Right ventricle myocardium superior (tissue), 1 donor: ENCODE measurements at places on chromosomes 6 and 20.

GRCh38 chr6:65943548-65943947, 236.5 kb upstream of the EYS start:
- DNase-seq: no peak

GRCh38 chr6:117976030-117976651, 69.1 kb downstream of the SLC35F1 start:
- no peak for DNase-seq

DNA sequence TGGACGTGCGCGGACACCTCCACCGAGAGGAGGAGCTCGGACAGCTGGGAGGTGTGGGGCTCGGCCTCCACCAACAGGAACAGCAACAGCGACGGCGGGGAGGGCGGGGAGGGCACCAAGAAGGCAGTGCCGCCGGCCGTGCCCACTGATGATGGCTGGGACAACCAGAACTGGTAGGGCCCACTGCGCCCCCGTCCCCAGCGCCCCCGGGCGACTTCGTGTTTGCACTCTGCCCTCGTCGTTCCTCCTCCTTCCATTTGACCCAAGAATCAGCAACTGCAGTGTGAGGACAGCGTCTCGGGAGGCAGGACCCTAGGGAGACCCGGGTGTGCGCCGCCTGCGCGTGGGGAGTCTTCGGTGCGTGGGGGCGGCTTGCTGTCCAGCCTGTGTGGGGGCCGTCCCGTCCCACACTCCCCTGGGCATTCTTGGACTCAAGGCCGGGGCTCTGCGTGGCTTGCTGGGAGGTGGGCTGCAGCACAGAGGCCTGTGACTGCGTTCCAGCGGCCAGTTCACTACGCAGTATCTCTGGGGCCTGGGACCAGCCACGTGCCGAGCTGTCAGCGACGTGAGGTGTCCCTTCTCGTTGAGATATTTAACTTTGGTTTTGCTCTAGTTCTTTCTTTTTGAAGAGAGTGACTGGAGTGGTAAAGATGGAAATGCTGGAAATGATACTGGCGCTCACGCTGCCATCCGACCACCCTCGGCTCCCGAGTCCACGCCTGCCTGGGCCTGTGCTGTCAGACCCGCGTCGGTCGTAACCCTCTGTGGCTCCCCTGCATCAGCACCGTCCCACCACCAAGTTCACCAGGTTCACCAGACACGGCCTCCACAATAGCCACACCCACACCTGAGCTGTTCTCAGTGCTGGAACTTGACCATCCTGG, 5.0 kb upstream of the COL20A1 start:
- no peak for DNase-seq

DNA sequence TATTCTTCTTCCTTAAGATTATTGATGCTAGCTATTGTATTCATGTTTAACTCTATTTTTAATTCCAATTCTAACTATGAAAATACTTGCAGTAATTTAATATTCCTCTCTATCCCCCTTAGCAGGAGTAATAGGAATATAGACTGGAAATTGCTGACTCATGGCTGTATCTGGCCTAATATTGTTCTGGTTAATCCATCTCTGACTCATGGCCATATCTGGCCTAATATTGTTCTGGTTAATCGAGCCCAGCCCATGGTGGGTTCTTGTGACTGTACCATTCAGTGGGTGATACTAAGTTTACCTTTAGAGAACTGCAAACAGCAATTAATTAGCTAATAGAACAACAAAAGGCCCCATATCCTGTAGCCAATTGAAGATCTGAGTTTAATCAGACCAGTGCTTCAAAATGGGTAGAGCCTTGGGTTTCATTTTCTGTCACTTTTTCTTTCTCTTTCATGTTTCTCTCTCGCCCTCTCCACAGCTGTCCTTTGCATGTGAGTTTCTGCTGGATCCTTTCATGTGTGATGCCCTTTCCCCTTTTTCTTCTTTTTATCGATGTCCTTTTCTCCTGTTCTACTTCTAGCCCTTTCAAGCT, 50.6 kb downstream of the SLC22A3 start:
- no peak for DNase-seq

DNA sequence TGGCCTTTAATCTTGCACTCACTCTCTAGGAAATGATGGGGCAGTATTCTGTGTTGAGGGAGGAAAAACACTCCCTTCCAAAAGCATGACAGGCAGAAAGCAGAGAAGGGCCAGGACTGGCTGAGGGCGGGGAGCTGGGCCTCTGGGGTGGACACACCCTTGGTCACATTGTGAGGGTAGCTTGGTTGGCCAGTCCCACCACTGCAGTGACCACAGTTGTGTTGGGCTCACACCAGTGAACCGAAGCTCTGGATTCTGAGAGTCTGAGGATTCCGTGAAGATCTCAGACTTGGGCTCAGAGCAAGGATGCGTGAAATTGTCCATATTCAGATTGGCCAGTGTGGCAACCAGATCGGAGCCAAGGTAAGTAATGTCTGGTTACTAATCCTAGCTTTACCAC, at the start of gene TUBB1:
Gene TUBB1, plus strand, starts transcription at position 213 of the 400 bp plus-strand sequence. Its CDS starts 94 bp downstream, at position 307.
- no peak for DNase-seq

- DNase-seq: no peak
Measured at GRCh38 chr20:12976720-12977309, 32.0 kb upstream of the SPTLC3 start.

DNA sequence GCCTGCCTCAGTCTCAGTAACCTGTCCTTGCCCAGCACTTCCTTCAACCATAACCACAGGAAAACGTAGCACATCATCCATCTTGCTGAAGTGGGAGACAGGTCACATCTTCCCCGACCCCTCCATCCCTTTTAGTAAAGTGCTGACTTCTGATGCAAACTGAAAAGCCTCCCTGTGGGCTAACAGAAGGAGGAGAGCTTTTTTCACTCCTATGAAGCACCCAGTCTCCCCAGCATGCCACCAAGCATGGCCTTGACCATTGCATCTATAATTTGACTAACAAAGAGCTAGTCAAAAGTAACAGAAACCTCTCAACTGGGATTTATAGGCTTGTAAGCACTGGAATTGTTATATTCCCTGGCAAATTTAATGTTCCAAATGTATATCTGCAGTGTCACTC, 288.9 kb upstream of the IRAK1BP1 start:
- no peak for DNase-seq

GRCh38 chr20:61295682-61296628, 43.9 kb downstream of the CDH4 start:
- no peak for DNase-seq

- DNase-seq: peak; percentile 90
Measured at GRCh38 chr20:23205611-23206041, 119.5 kb upstream of the CD93 start.

- DNase-seq: no peak
Measured at GRCh38 chr6:129759796-129760605, 50.0 kb upstream of the ARHGAP18 start.

GRCh38 chr6:151137542-151137941, 102.2 kb upstream of the AKAP12 start:
- no peak for DNase-seq

DNA sequence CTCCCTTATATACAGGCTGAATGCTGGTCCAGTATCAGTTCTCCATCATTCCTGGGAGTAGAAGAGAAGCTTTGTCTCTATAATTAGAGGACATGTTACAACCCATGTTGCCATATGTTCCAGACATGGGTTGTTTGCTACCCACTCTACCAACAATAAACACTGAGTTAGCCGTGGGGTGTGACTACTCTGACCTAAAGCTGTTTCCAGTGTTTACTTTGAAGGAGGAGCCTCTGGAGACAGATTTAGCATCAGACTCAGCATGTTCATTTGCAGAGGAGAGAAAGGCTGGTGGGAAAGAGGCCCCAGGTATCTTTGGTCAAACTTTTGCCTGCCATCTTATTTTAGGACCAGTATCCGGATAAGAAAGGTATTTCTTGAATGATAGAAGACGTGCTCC, 157.9 kb upstream of the SNX9 start:
- no peak for DNase-seq

DNA sequence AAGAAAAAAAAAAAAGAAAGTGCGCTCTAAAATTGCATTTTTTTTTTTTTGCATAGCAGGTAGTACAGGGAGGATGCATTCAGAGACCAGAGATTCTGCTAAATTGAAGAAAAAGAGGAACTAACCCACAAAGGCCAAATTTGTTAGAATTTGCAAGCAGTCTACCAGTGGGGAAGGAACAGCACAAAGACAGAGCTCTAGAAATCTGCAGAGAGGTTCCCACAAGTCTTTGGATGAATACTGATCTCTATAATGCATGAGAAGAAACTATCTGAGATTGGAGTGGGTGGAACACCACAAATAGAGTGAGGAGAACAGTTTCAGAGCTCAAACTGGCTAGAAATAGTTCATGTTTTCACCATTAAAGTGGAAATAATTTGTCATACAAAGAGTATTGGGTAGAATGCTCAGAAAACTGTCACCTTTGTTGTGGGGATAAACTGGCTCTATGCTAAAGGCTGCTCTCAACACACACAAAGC, 79.6 kb upstream of the AHI1 start:
- DNase-seq: no peak

- DNase-seq: peak; percentile 48
Measured at GRCh38 chr6:156686301-156686994, 90.7 kb upstream of the ARID1B start.

GRCh38 chr20:22866812-22867341, 168.2 kb upstream of the SSTR4 start:
- no peak for DNase-seq

- no peak for DNase-seq
Measured at GRCh38 chr6:166463359-166464067, 80.8 kb upstream of the MPC1 start.

DNA sequence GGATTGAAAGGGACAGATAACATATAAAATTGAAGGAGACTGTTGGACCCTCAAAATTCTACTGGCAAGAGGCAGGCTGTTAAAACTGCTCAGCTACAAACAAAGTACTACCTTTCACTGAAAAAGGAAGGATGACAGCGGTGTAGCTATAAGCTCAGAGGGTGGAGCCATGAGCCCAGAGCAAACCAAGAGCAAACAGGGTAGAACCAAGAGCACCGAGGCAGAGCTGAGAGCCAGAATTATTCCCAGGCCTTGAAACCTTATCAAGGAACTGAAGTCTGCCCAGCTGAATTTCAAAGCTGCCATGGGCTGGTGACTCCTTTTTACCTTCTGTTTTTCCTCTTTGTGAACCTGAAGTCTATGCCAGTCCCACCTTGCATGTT, 74.7 kb upstream of the SLC4A11 start:
- DNase-seq: no peak

DNA sequence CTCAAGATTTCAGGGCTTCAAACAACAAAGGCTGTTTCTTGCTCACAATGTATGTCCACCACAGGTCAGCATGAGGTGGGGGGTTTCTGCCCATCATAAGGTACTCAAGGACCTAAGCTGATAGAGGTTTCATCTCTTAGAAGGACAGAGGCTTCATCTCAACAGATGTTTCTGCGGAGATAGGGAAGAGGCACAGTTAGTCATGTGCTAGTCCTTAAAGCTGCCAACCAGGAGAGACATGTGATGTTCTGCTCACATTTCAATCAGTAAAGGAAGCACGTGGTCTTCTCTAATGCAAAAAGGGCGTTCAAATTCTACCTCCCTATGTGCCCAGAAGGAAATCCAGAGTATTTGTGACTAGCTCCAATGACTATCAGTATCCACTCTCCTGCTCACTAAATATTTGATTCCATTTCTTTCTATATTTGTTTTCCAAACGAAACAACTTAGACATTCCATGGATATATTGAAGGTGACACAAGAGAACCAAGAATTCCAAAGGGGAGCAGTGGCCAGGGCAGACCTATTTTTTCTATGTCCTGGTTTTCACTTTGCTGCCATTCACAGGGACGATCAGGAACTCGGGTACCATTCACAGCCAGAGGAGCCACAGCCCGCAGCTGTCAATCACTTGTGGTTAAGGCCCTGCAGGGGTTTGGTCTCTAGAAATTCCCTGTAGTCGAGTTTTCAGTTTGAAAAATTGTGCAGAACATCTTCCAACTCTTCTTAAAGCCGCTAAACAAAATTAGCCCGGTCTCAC, 173.2 kb upstream of the FOXA2 start:
- no peak for DNase-seq

- DNase-seq: no peak
Measured at GRCh38 chr6:48813836-48814235, 649.2 kb downstream of the MMUT start.

GRCh38 chr20:12660918-12661317, 347.9 kb upstream of the SPTLC3 start:
- DNase-seq: no peak

DNA sequence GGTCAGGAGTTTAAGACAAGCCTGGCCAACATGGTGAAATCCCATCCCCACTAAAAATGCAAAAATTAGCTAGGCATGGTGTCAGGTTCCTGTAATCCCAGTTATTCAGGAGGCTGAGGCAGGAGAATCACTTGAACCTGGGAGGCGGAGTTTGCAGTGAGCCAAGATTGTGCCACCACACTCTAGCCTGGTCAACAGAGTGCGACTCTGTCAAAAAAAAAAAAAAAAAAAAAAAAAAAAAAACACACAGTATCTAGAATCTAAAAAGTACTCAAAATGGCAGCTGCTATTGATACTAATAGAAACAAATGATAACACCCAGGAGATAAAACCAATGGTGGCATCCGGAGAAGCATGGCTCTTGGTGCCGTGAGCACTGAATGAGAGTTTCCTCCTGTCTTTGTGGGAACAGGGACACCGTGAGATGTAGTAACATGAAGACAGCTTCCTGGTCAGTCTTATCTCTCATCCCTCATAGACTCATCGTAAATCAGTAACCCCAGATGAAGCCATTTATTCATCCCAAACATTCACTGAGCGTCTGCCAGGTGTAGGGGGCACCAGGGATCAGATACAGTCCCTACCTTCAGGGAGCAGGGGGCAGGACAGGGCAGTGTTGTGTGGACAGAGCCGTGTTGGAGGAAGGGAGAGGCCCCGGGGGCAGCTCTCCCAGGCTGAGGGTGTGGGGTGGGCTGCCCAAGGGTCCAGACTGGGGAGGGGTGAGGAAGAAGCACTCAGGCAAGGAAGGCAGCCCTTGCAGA, 66.1 kb downstream of the SYNJ2 start:
- DNase-seq: peak; percentile 17

- DNase-seq: no peak
Measured at GRCh38 chr6:127570739-127571389, 6.1 kb upstream of the C6orf58 start.

- DNase-seq: no peak
Measured at GRCh38 chr20:33803921-33804337, 7.2 kb upstream of the CHMP4B start.

GRCh38 chr6:114140416-114140815, 169.5 kb upstream of the HDAC2 start:
- no peak for DNase-seq

DNA sequence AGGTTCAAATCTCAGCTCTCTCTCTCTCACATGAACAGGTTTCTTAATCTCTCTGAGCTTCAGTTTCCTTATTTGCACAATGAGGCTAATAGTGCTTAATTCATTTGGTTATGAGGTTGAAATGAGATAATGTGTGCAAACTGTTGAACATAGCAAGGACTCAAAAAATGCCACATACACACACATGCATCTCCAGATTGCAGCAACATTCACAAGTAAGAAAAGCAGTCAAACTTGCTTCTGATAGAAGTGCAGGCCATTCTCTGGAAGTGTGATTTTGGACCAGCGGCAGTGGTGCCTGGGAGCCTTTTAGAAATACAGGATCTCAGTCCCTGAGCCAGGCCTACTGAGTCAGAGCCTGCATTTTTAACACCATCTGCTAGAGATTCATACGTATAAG, 25.7 kb downstream of the GSTA4 start:
- no peak for DNase-seq

GRCh38 chr6:68108233-68108835, 526.7 kb upstream of the ADGRB3 start:
- no peak for DNase-seq

- DNase-seq: no peak
Measured at GRCh38 chr6:55180258-55180657, 5.9 kb downstream of the HCRTR2 start.

- no peak for DNase-seq
Measured at GRCh38 chr20:23094927-23095326, 8.8 kb upstream of the CD93 start.

GRCh38 chr20:38873050-38873581, 53.1 kb upstream of the FAM83D start:
- no peak for DNase-seq
